ENCODE measurements at places on chromosomes 11 and 22. TPM values are rescaled to one million over a fixed set of nuclear protein-coding genes. Genes with fewer than 3 reads are reported as not detected.

Gene C1QTNF5
- total RNA-seq, result not detected

- no peak overlapping the region for H3K27ac ChIP-seq
- H3K27me3 ChIP-seq, result peaks cover 15% of the 10 kb centered on the region
- no peak for DNase-seq
- peaks cover 3% of the 10 kb centered on the region for H3K4me1 ChIP-seq
- no peak overlapping the region for H3K4me3 ChIP-seq
- no peaks in the 10 kb centered on the region for H3K36me3 ChIP-seq
These were observed 6.4 kb upstream of the KCNJ11 start for GRCh38 chr11:17394743-17395390.

- no peak overlapping the region for H3K4me3 ChIP-seq
- peaks cover 26% of the 10 kb centered on the region for H3K27me3 ChIP-seq
- H3K27ac ChIP-seq, result no peak overlapping the region
- DNase-seq, result no peak
These were observed 22.0 kb upstream of the ZC3H12C start for GRCh38 chr11:110071197-110071596.

- DNase-seq, result no peak
- H3K4me3 ChIP-seq, result no peak overlapping the region
- no peaks in the 10 kb centered on the region for H3K27me3 ChIP-seq
- H3K27ac ChIP-seq, result no peak overlapping the region
These were observed 3.4 kb upstream of the NDUFC2 start for GRCh38 chr11:78083021-78083420.

- H3K4me1 ChIP-seq, result no peaks in the 10 kb centered on the region
- no peaks in the 10 kb centered on the region for H3K27me3 ChIP-seq
- H3K4me3 ChIP-seq, result no peak overlapping the region
- no peak overlapping the region for H3K27ac ChIP-seq
These were observed 715.9 kb upstream of the API5 start for GRCh38 chr11:42595876-42596275.

DNA sequence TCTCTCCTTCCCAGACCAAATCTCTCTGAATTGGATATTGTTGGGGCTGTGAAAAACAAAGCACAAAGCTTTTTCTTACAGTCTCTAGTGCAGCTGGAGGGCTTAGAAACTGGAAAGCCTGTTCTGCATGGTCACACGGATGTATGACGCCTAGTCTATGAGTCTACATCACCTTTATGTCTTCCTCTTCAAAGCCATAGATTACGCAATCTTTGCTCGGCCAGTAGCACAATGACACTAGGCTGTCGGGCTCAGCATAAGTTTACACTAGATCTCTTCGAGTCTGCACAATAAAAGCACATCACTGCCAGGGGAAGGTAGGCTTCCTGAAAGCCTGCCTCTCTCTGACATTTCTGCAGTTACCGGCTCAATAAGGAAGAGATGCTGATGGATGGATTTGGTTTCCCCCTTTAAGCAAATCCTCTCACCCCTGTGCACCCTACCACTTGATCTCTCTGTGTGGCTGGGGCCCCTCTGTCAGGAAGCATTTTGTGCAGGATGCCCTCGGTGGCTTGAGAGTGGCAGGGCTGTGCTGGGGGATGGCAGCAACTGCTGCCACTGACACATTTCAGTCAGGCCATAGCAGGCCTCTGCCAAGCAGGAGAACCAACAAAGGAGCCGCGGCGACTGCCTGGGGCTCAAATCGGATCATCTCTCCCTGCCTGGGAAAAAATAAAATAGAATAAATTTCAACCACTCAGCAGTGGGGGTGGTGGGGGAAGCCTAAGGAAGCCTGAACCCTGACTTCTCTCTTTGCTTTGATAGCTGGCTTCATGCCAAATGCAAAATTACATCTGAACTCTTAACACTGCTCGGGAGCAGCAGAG lies 1272.8 kb downstream of the LRRC4C start:
- no peaks in the 10 kb centered on the region for H3K36me3 ChIP-seq
- no peaks in the 10 kb centered on the region for H3K4me1 ChIP-seq
- H3K27me3 ChIP-seq, result no peaks in the 10 kb centered on the region
- DNase-seq, result no peak
- H3K4me3 ChIP-seq, result no peak overlapping the region

Gene MMP10
- total RNA-seq, result not detected

GRCh38 chr22:17870407-17870806 lies 96.1 kb upstream of the BID start:
- peaks cover 3% of the 10 kb centered on the region for H3K36me3 ChIP-seq
- H3K4me1 ChIP-seq, result no peaks in the 10 kb centered on the region
- H3K27me3 ChIP-seq, result no peaks in the 10 kb centered on the region
- DNase-seq, result no peak

DNA sequence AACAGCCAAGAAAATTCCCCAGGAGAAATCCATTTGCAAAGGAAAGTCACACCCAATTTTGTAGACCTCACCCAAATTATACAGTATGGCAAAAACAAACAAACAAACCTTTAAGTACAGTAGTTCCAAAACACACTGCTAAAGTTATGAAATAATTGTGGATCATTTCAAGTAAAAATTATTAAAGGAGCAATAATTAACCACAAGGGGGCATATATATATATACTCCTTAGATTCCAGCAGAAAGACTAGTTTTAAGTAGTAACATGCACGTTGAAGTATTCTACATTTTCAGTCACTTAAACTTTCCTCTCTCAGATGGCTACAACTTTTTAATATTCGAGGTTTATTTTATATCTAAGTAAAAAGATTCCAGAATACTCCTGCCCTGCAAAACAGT lies 26.8 kb downstream of the RNF141 start:
- no peak overlapping the region for H3K4me3 ChIP-seq
- peaks cover 2% of the 10 kb centered on the region for H3K4me1 ChIP-seq
- peaks cover 22% of the 10 kb centered on the region for H3K36me3 ChIP-seq
- no peaks in the 10 kb centered on the region for H3K27me3 ChIP-seq

Gene GATD1
- 75.2 TPM for total RNA-seq

- peak; percentile 16 for DNase-seq
- peaks cover 2% of the 10 kb centered on the region for H3K27me3 ChIP-seq
- H3K4me3 ChIP-seq, result no peak overlapping the region
- no peak overlapping the region for H3K27ac ChIP-seq
- no peaks in the 10 kb centered on the region for H3K36me3 ChIP-seq
These were observed 106.8 kb downstream of the RBFOX2 start for GRCh38 chr22:35921777-35922176.

DNA sequence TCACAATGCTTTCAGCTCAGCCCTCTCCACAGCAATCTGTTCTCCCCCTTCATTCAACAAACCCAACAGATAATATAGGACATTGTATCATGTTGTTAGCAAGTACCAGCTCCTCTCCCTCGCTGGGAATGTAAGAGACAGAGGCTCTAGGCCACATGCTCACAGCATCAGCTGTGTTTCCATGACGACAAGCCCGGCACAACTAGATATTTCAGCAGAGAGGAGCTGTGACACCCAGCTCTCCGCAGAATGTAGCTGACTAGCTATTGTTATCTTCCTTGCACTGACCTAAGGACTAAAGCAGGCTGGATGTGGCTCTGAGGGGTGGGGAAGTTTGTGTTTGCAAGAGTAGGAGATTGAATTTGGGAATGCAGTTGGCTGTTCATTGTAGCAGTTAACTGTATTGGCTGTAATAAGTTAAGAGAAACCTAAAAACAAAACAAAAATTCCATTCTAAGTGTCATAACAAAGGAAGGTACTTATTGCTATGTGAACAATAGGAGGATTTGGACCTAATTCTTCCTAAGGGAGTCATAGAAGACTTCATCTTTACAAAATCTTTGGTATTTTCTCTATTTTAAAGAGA lies 28.0 kb upstream of the RRAS2 start:
- no peak overlapping the region for H3K27ac ChIP-seq
- peaks cover 32% of the 10 kb centered on the region for H3K27me3 ChIP-seq
- H3K36me3 ChIP-seq, result no peaks in the 10 kb centered on the region
- no peaks in the 10 kb centered on the region for H3K4me1 ChIP-seq

Gene OR52E8
- total RNA-seq, result not detected

GRCh38 chr11:33067294-33067693 lies 27.9 kb downstream of the TCP11L1 start:
- no peak for DNase-seq
- H3K36me3 ChIP-seq, result peaks cover 48% of the 10 kb centered on the region
- peaks cover 30% of the 10 kb centered on the region for H3K4me1 ChIP-seq
- H3K4me3 ChIP-seq, result no peak overlapping the region

All from activated T-helper 2 cell treated with anti-CD3 and anti-CD28 coated beads, Interferon-gamma antibody, Interleukin-2, Interleukin-4, amounts not matched to agents 10 μg/mL and 5 μg/mL and 100 μg/mL, durations not matched to agents 14 hours and 24 hours and 36 hours (primary cell).